ENCODE measurements at places on chromosomes 16 and 17.
A peak's percentile ranks its signal among the peaks of the same experiment; 100 is the strongest.

DNA sequence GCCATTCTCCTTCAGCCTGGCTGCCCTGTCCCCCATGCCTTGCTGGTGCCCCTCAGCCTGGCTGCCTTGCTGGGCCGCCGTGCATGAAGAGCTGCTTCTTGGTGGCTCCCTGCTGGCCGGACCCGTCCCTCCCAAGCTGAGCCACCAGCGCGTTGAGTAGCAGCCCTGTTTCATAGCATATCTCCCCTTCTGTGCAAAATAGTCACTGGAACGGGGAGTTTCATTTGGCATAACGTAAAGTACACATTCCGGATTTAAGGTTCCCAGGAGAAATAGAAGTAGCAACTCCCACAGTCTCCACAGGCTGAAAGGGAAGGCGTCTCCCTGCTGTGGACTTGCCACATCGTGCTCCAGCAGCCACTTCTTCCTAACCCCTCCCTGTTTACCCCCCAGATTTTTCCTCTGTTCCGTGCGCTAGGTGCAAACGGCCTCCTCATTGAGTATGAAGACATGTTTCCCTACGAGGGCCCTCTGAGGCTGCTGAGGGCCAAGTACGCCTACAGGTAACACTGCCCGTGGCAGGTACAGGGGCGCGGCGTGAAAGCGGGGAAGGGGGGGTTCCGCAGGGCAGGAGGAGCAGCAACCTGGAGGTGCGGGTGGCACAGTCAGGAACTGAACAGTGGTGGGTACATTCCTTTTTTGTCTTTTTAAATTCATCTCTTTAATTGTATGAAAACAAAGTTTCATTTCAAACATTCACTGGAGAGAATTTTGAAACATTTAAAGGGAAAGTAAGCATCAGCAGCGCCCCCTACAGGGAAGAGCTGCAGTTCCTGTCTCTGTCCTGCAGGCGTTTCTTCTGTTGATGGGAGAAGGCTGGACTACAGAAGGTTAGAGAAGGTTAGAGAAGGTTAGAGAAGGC, 5.8 kb upstream of the OGFOD3 start:
- DNase-seq = peak; percentile 19

DNA sequence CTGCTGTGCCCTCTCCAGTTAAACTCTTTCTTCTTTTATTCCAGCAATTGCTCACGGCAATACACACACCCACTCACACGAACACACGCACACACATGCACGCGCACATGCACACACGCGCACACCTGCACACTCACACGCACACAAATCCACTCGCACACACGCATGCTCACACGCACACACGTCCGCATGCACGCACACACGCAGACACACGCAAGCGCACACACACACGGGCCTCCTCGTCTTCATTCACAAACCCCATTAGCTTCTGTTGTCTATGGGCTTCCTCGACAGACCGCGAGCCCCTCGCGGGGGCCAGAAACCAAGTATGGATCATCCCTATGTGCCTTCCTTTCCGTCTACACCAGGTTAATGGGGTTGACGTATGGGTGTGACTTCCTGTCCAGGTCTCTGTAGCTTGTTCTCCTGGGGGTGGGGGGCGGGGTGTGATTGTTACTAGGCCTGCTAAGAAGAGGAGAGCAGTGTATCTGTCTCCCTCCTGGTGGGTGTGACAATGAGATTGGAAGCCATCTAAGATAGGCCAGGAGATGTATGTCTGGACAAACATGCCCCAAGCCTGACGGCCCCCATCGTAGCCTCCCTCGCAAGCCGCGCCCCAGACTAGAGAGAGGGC, 670 bp upstream of the CTF1 start:
- DNase-seq = no peak

- no peak for DNase-seq
Observed at GRCh38 chr17:64192589-64192988, 62.6 kb upstream of the ERN1 start.

GRCh38 chr17:42682722-42683403, 532 bp downstream of the CNTNAP1 start:
- peak; percentile 53 for DNase-seq

GRCh38 chr17:32746280-32746679, 130.6 kb downstream of the MYO1D start:
- no peak for DNase-seq

- DNase-seq = no peak
Observed at GRCh38 chr16:86239381-86239780, 270.9 kb upstream of the FOXF1 start.

DNA sequence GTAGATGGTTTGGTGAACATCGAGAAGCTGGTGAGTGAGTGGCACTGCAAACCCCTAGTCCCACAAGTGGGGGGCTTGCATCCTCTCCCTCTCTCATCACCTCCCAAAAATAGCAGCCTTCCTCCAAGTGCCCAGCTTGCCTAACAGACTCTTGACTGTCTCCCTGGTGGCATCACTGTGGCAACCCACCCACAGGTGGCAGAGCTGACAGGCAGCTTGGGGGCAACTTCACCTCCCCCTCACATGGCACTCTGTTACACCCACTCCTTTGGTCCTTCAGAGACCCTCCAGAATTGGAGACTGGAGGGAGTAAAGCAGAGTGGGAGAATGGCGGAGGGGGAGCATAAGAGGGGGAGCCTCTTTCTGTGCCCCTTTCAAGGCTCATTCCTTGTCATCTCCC, 15.7 kb downstream of the RAPGEFL1 start:
- DNase-seq = no peak

- DNase-seq = no peak
Observed at GRCh38 chr17:75068750-75069149, 19.0 kb upstream of the SLC16A5 start.
